ENCODE measurements at places on chromosomes 12 and 14.

GRCh38 chr12:102735104-102735503 is 181.9 kb downstream of the PAH start:
- DNase-seq: no peak

GRCh38 chr14:101991352-101991751 is 27.0 kb downstream of the DYNC1H1 start:
- no peak for DNase-seq

- DNase-seq: no peak
Measured at GRCh38 chr14:68705741-68706283, 87.1 kb downstream of the ZFP36L1 start.

GRCh38 chr14:85590784-85591183 is 60.8 kb downstream of the FLRT2 start:
- DNase-seq: no peak

- DNase-seq: no peak
Measured at GRCh38 chr14:95088665-95089064, 68.7 kb downstream of the DICER1 start.

GRCh38 chr14:75050852-75051555 is at the start of gene MLH3:
MLH3 (minus strand) TSS chr14:75051467; CDS start chr14:75049655, 1,812 bp downstream.
- peak; percentile 65 for DNase-seq

GRCh38 chr12:74689071-74689655 is 151.5 kb downstream of the ATXN7L3B start:
- DNase-seq: no peak

- no peak for DNase-seq
Measured at GRCh38 chr12:28089338-28089737, 100.9 kb upstream of the CCDC91 start.

GRCh38 chr14:22597265-22597664 is 835 bp upstream of the ABHD4 start:
- DNase-seq: no peak

DNA sequence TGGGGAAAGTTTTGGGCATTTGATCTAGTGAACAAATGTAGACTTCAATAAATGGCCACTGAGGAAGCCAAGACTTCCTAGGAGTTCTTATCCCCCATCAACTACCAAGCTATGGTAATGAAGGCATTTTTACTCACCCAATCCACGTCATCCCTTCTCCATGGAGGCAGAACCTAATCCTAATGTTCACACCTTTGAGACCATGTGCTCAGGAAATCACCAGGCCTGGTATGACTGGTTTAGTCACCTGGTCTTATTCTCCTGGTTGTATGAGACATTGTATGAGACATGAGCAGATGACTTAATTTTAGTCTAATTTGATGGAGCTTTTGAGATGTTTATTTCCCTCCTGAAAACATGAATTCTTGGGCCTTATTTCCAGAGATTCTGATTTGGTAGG is 88.6 kb downstream of the PAX9 start:
- DNase-seq: no peak

DNA sequence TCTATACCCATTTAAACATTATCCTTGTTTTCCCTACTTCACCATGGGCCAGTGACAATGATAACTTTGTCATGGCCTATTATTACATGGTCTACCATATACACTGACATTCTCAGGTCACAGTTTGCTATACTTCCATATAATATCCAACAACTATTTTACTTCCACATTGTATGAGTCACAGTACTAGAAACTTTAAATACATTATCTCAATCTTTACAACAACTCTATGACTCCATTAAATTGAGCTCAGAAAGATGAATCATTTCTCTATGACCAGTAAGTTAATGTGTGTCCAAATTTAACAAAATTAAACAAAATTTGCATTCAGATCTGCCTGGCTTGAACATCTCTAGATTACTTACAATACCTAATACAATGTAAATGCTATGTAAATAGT is 93.9 kb downstream of the PLEKHG7 start:
- DNase-seq: no peak

DNA sequence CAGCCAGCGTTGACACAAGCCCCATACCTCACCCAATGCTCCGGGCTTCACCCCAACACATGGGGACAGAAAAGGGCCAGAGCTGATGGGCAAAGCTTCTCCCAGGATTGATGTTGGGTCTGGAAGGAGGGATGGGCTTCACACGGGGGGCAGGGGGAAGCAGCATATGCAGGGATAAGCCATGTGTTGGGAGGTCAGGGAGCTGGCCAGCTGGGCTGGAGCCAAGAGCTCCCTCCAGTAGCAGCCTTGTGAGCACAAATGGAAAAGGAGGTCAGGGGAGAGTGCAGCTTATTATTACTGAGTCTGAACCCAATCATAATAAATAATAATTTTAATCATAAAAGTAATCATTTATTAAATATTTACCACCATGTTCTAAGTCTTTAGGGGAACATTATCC is 9.3 kb downstream of the PLEKHD1 start:
- no peak for DNase-seq

DNA sequence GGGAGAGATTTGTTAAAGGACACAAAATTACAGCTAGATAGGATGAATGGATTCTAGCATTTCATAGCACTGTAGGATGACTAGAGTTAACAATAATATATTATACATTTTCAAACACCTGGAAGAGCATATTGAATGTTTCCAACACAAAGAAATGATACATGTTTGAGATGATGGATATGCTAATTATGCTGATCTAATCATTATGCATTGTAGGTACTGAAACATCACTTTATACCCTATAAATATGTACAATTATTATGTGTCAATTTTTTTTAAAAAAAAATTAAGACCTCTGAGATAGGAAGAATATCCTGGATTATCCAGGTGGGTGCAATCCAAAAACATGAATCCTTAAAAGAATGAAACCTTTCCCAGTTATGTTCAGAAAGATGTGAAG is 100.3 kb upstream of the CPNE8 start:
- no peak for DNase-seq

GRCh38 chr12:4115570-4115969 is 158.0 kb upstream of the CCND2 start:
- DNase-seq: no peak

DNA sequence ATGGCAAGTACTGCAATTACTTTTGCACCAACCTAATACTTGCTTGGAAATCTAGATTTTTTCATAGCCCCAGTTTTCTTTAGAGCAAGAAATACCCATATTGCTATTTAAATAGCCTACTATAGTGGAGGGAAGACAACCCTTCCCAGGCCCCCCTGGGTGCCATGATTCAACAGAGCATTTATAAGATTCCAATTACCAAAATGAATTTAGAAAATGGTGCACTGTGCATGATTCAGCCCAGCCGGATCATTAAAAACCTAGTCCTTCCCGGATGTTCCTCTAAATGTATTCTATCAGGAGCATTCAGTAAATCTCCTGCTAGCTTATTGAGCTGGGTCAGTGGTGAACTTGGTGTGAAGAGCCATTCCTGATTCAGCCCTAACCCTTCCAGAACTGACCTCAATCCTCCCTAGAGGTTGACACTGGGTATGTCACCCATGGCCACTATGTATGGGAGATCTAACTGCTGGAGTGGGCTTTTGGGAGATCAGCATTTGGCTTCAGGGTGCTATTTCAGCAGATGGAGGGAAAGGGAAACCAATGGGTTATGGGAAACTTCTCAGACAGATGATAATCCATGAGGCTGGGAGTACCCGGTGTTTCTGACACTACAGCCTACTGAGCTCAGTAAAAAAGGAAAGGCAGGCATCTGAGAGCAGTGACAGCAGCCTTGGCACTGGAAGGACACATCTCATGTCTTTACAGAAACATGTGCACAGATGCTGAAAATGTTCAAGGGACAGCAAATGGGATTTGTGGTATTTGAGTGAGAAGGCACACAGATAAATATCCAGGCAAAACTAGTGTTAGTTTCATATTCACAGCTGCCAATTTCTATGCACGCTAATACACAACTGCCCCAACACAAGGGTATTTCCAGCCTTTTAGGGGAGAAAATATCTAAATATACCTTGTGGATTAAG is 258.9 kb downstream of the DPF3 start:
- DNase-seq: no peak

DNA sequence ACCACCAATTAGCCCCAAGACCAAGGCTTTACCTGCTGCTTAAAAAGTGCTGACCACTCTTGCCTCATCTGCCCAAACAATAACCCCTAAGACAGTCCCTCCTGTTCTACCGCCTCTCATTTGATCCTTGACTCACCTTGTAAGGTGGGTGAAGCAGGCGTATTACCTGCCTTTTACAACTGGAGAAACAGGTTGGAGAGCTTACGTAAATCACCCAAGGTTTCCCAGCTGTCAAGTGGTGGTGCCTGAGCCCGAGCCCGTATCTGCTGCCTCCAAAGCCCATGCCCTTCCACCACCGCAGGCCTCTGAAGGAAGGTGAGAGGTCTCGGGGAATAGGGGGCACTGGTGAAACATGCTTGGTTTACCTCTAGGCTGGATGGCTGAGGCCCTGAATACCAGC is 36.6 kb downstream of the MAX start:
- no peak for DNase-seq

- no peak for DNase-seq
Measured at GRCh38 chr14:100213587-100213955, 25.4 kb upstream of the YY1 start.

- no peak for DNase-seq
Measured at GRCh38 chr12:130672089-130672820, 43.8 kb downstream of the RIMBP2 start.

GRCh38 chr12:67645601-67646000 is 2.9 kb upstream of the DYRK2 start:
- DNase-seq: no peak

DNA sequence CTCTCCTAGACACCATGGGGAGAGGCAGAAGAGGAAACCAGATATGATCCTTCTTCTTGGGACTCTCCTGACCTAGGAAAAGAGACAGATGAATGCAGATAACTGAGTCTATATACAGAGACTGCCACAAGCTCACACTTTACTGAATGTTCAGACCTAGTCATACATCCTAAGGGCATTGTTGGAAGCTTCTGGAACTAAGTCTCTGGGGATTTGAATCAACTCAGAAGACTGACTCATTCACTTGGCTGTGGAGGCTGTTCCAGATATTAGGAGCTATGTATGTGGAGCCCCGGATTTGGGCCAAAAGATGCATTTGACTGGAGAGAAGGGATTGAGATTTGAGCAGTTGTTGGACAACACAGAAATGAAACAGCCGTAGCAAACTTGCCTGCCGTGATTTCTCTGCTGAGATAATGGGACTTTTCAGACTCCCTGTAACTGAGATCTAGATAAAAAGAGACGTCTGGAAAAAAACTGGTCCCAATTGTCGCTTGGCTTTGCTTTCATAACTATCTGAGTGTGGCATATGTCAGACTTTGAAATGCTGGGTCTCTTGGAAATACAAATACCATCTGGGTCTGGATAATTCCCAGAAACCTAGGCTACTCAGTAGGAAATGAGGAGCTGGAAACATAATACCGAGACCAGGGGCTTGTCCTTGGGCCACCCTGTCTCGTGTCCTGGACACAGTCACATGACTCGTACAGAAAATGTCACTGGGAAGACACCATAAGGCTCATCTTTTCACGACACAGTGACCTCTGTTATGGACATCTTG is 396.8 kb downstream of the NUAK1 start:
- DNase-seq: no peak

DNA sequence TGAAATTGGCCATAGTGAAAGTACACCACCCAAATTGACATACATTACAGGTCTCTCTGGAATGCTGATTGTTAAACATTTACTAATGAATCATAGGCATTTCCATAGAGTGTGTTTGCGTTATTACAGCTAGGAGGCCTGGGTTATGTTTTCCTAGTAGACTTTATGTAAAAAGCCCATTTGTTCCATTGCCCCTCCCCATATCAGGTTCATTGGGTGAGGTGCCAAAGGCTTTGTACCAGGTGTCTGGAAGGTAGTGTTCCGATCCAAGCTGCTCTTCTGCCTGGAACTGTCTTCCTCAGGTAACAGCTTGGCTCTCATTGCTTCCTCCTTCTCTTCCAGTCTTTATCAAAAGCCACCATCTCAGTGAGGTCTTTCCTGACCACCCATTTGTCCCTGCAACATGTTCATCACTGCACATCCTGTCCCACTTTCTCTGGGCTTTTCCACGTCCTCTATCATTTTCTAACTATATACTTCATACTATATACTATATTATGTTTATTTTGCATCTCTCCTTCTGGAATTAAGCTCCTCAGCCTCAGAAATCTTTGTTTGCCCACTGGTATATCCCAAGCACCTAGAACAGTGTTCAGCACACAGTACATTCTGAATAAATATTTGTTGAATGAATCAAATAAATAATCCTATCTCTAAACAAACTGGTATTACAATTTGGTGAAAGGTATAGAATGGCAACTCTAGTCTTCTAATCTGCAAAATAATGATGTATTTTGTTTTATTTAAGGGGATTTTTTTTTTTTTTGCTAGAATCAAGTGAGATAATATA is 252.3 kb downstream of the KTN1 start:
- DNase-seq: no peak

DNA sequence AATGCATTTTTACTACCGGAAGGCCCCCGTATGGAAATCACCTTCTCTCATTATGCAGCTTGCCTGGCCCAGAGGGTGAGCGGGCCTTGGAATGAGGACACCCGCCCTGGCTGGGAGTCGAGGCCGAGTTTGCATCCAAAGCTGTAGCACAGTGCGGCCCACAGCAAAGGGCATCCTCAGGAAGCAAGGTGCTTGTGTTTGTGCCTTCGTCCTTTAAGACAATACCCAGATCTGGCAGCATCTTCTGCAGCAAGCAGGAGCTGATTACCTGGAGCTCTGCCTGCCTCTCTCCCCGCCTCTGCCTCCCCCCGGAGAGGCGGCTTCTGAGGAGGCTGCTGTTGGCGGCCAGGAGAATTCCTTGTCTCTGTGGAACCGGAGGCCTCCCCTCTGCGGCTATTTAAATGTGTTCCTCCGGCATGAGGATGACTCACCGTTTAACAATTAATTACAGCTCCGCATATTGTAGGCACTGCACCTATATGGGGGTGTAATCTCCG is 145.3 kb downstream of the CACNA1C start:
- no peak for DNase-seq

DNA sequence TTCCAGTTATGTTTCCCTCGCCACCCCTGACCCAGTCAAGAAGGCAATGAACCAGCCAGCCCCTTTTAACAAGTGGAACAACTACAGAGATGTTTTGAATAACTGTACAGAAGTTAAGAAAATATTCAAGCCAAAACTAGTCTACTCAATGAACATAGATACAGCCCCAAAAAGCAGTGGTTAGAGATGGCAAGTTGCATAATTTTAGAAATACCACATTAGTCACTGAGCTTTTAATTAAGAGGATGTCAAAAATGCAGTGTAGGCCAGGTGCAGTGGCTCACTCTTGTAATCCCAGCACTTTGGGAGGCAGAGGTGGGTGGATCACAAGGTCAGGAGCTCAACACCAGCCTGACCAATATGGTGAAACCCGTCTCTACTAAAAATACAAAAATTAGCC is 27.2 kb downstream of the PROX2 start:
- DNase-seq: no peak
